Activated CD8-positive, alpha-beta memory T cell treated with anti-CD3 and anti-CD28 coated beads for 24 hours (primary cell): ENCODE measurements at places on chromosomes 4 and X.

DNA sequence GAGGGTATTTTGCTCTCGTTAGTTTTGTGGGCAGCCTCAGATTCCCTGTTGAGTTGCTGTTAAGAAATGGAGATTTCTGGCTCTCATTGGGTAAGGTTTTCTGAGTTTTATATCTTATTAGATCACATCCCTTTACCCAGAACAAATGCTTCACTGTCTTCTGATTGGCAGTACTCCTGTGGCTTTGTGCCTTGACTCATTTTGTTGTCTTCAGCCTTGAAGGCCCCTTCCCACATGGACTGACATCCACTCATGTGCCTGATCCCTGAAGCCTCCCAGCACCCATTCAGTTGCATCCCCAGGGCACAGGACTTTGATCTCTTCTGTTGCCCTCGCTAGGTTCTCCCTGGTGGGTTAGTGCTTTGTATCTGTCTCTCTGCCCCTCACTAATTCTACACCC is 10.4 kb downstream of the MED28 start:
- peak; percentile 24 for DNase-seq

- DNase-seq = no peak
Observed at GRCh38 chrX:130196466-130196865, 24.7 kb downstream of the RAB33A start.

DNA sequence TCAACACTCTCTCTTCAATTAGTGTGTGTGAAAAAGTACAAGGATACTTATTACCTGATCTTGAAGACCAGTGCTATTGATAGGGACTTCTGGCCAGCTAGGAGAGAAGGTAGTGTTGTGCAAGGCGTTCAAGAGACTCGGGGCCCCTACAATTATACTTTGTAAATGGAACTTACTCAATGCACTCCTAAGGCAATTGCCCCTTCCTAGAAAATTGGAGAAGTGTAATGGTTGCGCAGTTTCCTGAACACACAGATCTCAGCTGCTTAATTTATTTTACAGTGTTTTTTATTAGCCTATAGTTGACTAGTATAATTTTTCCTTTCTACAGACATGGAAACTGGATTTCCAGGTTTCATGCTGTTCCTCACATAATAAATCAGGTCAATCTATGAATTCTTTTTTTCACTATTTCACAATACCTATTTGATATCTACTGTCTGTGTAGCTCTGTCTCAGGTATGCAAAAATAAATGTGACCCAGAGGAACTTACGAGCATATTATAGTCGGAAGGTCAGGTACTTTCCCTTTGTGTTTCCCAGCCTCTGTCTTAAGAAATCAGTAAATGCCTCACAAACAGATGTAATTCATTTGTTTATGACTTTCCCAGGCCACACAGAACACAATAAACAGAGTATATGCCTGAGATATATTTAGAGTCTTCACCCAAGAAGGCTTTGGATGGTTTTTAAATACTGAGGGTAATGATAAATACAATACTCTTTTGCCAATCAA is 89.1 kb upstream of the TET2 start:
- no peak for DNase-seq

DNA sequence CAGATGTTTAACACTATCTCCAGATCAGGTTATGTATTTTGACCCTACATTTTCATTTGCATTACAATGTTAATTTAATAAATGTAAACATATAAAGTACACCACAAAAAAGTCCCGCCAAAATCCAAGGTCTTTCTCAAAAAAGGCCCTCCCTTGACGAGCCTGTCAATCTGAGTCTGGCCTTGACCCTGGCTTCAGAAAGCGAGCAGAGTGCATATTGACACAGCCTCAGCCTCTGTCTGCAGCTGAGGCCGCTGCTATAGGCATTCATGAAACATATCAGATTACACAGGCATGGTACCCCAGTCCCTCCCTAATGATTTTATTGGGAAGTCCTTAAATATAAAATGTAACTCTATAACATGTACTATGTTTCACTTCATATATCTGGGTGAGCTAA is 6.2 kb downstream of the MBNL3 start:
- DNase-seq = no peak

- no peak for DNase-seq
Observed at GRCh38 chr4:139954512-139954911, 199.5 kb downstream of the MAML3 start.

- no peak for DNase-seq
Observed at GRCh38 chr4:104941661-104942062, 205.0 kb upstream of the TET2 start.

DNA sequence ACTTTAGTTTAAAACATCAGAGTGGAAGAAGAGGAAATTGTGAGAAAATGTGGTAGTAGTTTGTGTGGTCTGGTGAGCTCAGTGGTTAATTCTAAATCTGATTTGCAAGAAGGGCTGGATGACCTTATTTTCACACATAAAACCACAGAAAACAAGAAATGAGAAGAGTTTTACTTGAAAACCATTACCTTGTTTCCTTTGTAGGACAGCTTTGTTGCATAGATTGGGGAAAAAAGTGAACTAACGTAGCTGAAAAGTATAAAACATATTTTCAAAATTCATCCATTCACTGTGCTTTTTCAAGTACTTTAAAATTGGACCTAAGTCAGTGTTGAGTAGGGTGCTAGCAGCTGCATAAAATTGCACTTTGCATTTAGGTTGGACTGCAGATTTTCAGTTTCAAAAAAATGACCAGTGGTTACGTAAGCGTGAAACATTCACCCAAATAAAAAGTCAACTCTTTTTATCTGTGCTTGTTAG is 211.3 kb downstream of the ARHGAP10 start:
- DNase-seq = no peak

DNA sequence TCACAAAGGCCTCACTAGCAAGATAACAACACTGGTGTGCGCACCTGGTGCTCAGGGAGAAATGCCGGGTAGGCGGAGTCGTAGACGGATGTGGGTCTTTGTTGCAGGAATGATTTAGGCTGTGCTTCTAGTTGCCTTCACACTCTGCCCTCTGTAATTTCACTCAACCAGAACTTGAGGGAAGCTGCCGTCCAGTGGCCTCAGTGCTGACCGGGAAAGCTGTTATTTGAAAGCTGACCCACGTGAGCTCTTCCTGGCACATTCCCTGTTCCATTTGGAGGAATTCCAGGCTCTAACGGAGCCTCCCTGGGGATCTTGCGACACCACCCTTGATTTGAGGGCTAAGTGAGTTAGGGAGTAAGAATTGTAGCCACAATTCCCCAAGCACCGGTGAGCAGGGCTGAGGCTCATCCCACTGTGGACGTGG is 15.9 kb downstream of the SH3TC1 start:
- DNase-seq = no peak

DNA sequence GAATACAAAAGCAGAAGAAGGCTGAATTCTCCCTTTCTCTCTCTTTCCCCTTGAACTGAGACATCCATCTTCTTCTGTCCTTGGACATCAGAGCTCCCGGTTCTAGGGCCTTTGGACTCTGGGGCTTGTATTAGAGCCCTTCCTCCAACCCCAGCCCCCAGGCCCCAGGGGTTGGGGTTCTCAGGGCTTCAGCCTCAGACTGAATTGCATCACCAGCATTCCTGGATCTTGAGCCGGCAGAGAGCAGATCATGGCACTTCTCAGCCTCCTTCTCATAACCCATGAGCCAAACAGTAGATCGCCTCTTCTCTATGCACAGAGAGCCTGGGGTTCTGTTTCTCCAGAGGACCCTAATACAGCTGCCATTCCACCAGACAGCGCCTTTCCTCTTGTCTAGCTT is 25.3 kb upstream of the CLDN24 start:
- DNase-seq = no peak

GRCh38 chr4:85127653-85128052 is 161.2 kb upstream of the WDFY3 start:
- no peak for DNase-seq

GRCh38 chrX:2457289-2458133 is 43.3 kb downstream of the DHRSX start:
- DNase-seq = no peak

DNA sequence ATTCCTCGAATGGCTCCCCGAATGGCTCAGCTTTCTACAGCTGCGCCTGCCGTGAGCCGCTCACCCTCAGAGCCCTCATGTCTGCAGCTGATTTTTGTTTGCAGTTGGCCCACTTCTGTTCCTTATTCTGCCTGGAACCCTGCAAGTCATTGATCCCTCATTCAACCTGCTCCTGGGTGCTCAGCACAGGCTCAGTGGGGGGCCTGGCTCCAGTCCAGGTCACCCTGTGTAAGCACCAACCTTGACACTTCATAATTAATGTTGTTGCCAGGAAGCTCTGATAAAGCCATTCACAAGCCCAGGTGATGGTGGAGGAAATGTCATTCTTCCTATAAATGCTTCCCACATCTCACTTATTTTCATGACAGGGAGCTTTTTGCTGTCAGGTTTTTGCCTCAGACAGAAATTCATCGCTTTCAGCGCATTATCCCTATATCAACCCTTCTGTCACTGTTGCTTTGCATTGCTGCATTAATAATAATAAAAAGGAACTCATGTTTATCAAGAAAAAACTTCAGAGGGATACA is 85.7 kb downstream of the F11 start:
- no peak for DNase-seq

- DNase-seq = no peak
Observed at GRCh38 chr4:168664242-168664891, 167.5 kb downstream of the PALLD start.

- DNase-seq = peak; percentile 21
Observed at GRCh38 chrX:17553469-17553868, 178.5 kb downstream of the NHS start.

GRCh38 chr4:107261241-107261874 is 225.2 kb upstream of the DKK2 start:
- DNase-seq = no peak

DNA sequence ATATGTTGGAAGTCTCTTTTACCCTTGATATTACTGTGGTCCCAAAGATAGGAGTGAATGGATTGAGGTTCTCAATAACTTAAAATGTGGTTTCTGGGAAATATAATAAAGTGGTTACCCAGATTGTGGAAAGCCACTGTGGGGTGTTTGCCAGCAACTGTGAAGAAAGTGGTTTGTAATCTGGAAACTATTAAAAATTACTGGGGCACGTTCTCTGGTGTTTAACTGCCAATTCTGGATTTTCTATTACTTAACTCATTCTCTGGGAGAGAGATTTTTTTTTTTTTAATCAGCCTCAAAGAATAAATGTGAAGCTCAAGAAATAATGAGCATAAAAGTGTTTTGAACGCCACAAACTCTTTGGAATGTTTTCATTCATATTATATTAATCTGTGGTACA is 4.9 kb upstream of the CXCL6 start:
- DNase-seq = no peak

- DNase-seq = no peak
Observed at GRCh38 chrX:106467422-106467821, 144.4 kb upstream of the RADX start.

DNA sequence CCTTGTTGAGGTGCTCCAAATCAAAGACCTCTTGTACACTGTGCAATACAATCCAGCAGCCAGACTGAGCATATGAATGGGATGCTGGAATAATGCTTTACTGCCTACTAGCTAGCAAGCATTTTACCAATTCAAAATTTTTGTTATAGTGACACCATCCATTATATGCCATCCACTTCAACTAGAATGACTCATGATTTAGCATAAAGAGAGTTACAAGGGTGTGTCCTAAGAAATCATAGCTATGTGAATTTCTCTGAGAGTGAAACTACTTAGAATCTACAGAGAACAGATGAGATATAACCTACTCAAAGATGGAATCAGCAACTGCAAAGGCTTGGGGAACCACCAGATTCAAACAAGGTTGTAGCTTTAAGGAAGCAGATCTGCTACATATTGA is 221.9 kb downstream of the LHFPL1 start:
- no peak for DNase-seq

DNA sequence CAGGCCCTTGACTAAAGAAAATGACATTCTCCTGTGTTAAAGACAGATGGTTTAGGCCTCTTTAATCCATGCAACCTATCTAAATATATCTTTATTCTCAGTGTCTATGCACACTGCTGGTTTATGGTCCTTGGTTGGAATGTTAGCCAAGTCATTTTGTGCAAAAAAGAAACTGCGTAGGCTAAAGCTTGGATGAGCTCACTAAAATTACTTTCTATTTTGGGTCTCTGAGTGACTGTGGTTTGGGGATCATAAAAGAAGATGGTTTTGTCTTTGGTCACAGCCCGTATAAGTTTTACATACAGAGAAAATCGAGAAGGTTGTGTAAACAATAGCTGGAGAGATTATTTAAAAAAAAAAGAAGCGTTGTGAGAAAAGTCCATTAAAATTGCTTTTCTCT is 443.6 kb downstream of the UBE2NL start:
- DNase-seq = no peak

GRCh38 chrX:18672008-18672407 is at the start of gene RS1:
RS1 (minus strand) TSS chrX:18672108; CDS start chrX:18672068, 40 bp downstream.
- no peak for DNase-seq

- DNase-seq = no peak
Observed at GRCh38 chr4:2385516-2385915, 32.9 kb downstream of the ZFYVE28 start.

- no peak for DNase-seq
Observed at GRCh38 chrX:45309096-45309495, 108.4 kb upstream of the DIPK2B start.

- no peak for DNase-seq
Observed at GRCh38 chr4:173288698-173289352, 45.3 kb downstream of the HMGB2 start.

- no peak for DNase-seq
Observed at GRCh38 chr4:142473218-142473959, 372.7 kb downstream of the INPP4B start.

- DNase-seq = no peak
Observed at GRCh38 chr4:67587156-67587555, 28.6 kb downstream of the STAP1 start.
